Melanocyte of skin (primary cell): ENCODE measurements at places on chromosomes 4 and X. TPM values are rescaled to one million over a fixed set of nuclear protein-coding genes. Genes with fewer than 3 reads are reported as not detected.

XG gene
- total RNA-seq: under 0.01 TPM in 1 of 2 replicates, not detected in the other

PRRG3 gene
- total RNA-seq: not detected in 2 replicates

SNCA gene
- total RNA-seq: 231 and 351 TPM in 2 replicates

SMIM31 gene
- total RNA-seq: 0.15 TPM in 1 of 2 replicates, not detected in the other

GCNA gene
- total RNA-seq: 1.1 and 2.0 TPM in 2 replicates

NLGN4X gene
- 2.0 and 3.5 TPM in 2 replicates for total RNA-seq

DDIT4L gene
- total RNA-seq: 9.0 and 11.9 TPM in 2 replicates

HELT gene
- not detected in 2 replicates for total RNA-seq

MAGEB17 gene
- not detected in 2 replicates for total RNA-seq

CPZ gene
- 0.34 TPM in 1 of 2 replicates, not detected in the other for total RNA-seq

GAGE12F gene
- not detected in 2 replicates for total RNA-seq

FAM184B gene
- 0.67 and 1.4 TPM in 2 replicates for total RNA-seq

CNOT6L gene
- 16.2 and 21.4 TPM in 2 replicates for total RNA-seq

NKX3-2 gene
- total RNA-seq: under 0.01 TPM in 2 replicates

LEF1 gene
- 46.1 and 163 TPM in 2 replicates for total RNA-seq

TMPRSS11D gene
- not detected in 2 replicates for total RNA-seq

UNC5C gene
- total RNA-seq: 1.00 and 4.6 TPM in 2 replicates

FRG2 gene
- total RNA-seq: not detected in 2 replicates

ATP2B3 gene
- total RNA-seq: not detected in 2 replicates

TMEM165 gene
- 144 and 147 TPM in 2 replicates for total RNA-seq

MAGEB1 gene
- total RNA-seq: not detected in 2 replicates

SULT1E1 gene
- total RNA-seq: not detected in 2 replicates

CFI gene
- 0.36 and 1.0 TPM in 2 replicates for total RNA-seq

IQSEC2 gene
- 3.5 and 4.3 TPM in 2 replicates for total RNA-seq

NPY2R gene
- not detected in 2 replicates for total RNA-seq
